Activated B cell treated with CpG ODN at 0.5 μM for 24 hours (primary cell): ENCODE measurements at places on chromosomes 1 and 21. TPM values are rescaled to one million over a fixed set of nuclear protein-coding genes. Genes with fewer than 3 reads are reported as not detected.

Gene FMN2
- total RNA-seq = not detected in 2 replicates

Gene TCHHL1
- total RNA-seq = not detected in 2 replicates

Gene FLG
- total RNA-seq = not detected in 2 replicates

Gene CYP4A11
- total RNA-seq = not detected in 2 replicates

Gene ZMYND12
- total RNA-seq = 0.53 and 0.56 TPM in 2 replicates

Gene EXTL1
- not detected in 2 replicates for total RNA-seq

Gene LRRC71
- not detected in 2 replicates for total RNA-seq

Gene KIFAP3
- total RNA-seq = 11.8 and 12.7 TPM in 2 replicates

Gene TMIGD3
- total RNA-seq = not detected in 2 replicates

Gene SLC22A15
- 4.1 and 4.6 TPM in 2 replicates for total RNA-seq
